ENCODE measurements at places on chromosomes 4 and X. TPM values are rescaled to one million over a fixed set of nuclear protein-coding genes. Genes with fewer than 3 reads are reported as not detected.

The REPS2 gene
- 12.6 TPM for total RNA-seq

GRCh38 chr4:76996445-76996844 is 46.9 kb downstream of the SEPTIN11 start:
- DNase-seq, result no peak

DNA sequence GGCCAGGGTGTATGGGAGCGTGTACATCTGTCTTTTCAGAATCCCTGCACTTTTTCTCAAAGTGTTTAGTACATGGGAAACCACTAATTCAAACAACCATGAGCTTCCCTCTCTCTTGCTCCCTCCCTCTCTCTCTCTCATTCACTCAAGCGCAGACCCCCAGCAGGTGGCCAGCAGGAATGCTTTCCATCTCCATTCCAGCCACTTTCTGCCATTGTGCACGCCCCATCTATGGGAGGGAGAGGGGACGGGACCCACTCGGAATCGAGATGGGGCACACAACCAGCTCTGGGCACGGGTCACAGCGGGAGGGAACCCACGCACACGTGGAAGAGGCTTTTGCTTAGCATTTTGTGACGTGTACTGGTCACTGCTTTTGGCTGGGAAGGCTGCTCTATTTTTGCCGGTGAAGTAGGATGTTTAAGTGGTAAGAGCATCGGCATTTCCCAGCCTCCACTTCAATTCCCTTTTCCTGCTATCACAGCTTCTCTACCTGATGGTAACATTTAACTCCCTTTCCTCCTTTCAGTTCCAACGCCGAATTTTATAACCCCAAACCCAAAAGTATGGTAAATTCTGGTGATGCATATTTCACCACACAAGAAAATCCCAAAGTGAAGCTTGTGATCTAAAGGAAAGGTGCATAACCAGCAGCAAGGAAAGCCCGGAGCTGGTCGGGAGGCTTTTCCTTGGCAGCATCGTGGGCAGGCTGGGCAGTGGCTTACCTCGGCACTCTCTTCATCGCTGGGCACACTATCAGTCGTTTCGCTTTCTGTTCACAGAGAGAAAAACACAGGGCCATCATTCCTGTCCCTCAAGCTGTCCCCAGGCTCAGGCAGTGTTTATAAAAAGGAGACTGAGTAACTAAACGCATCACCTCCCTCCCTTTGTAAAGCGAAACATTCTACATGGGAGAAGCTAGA is 84.1 kb downstream of the IRF2 start:
- DNase-seq, result no peak

The SPARCL1 gene
- total RNA-seq, result 1,726 TPM

DNA sequence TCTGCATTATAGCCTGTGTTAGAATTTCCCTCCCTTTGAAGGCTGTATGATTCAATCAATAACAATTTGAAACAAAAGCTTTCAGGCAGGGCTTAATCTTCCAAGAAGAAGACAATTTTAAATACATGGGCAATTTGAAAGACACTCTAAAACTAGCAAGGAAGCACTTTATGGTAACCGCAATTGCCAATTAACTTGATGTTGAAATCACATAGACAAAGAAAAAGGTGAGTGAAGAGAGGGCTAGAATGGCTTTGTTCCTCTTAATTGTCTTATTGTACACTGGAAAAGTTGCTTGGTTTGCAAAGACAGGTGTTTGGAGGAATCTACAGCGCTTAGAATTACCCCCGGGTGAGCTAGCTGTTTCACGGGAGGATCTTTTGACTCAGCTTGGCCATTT is 74.4 kb upstream of the PRKX start:
- no peak for DNase-seq

- no peak for DNase-seq
Measured at GRCh38 chr4:36285784-36286480, 4.5 kb downstream of the DTHD1 start.

The GLUD2 gene
- 4.0 TPM for total RNA-seq

DNA sequence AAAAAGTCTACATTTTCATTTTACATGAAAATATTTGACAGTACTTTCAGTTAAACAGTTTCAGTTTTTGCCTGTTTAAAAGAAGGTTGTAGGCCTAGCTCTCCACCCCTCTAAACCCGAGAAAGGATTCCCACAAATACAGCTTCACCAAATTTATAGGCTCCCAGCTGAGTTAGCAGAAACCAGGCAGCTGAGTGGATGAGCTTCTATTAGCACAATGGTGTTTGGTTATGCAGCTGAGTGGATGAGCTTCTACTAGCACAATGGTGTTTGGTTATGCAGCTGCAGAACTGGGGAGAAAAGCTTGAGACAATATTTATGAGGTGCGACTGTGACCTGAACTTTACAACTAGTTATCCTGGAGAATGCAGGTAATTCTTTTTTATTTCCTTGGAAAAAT is 36.6 kb upstream of the PAQR3 start:
- no peak for DNase-seq

The MAGEA10 gene
- total RNA-seq, result not detected

- DNase-seq, result no peak
Measured at GRCh38 chr4:140499391-140499790, 1.3 kb upstream of the MGAT4D start.

GRCh38 chrX:76228499-76228898 is 55.6 kb downstream of the PBDC1 start:
- DNase-seq, result no peak

The MAGEA4 gene
- not detected for total RNA-seq

GRCh38 chr4:54575919-54576318 is 81.8 kb upstream of the KIT start:
- no peak for DNase-seq

The GPR34 gene
- 54.5 TPM for total RNA-seq

The FABP2 gene
- not detected for total RNA-seq

- DNase-seq, result no peak
Measured at GRCh38 chr4:148207068-148207467, 235.1 kb downstream of the NR3C2 start.

The PFKFB1 gene
- 13.9 TPM for total RNA-seq

DNA sequence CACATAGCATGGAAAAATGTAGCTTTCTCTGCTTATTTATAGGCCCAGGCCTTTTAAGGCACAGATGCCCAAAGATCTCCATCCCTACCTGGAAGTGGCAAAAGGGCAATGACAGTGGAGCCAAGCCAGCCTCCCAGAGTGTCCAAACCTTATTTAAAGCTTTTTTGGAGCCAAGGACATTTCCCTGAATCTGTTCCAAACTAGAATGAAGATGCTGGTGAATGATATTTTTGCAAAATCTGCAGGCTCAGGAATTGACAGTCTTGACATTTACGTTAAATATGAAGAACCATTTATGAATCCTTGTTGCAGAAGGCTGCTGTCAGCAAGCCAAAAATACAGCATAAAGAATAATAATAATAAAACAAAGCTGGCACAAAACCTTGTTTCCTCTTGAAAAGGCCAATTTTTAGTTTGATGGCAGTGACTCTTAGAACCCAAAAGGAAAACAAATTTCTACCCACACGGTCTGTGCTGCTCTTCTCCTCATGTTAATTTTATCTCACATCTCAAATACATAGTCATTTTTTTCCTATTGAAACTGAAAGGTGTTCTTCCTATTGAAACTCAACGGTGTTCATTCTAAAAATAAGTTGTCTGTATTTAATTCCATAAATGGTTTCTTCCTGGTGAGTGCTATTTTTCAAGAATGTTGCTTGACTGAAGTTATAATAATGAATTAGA is 206.3 kb upstream of the TBL1X start:
- no peak for DNase-seq

- DNase-seq, result no peak
Measured at GRCh38 chr4:122967231-122967630, 44.8 kb upstream of the NUDT6 start.

GRCh38 chr4:145348291-145348690 is 133.4 kb upstream of the SMAD1 start:
- no peak for DNase-seq

- DNase-seq, result no peak
Measured at GRCh38 chr4:112073181-112073580, 72.1 kb upstream of the FAM241A start.

DNA sequence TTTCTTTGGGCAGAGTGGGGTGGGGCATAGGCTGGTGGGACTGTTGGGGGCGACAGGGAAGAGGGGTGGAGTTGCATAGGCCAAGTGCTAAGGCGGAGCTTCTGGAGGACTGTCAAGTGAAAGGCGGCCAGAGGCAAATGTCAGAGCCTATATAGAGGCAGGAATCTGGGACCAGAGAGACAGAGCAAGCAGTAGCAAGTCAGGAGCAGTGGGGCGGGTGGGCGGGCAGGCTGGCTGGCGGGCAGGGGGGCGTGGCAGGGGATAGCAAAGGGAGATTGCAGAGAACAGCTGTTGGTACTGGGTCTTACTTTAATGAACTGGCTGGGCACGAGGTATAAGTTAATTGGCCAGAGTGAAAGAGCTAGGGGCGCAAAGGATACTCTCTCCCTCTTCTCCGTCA is 89.8 kb downstream of the RTL9 start:
- no peak for DNase-seq

GRCh38 chrX:115958687-115959359 is 211.7 kb upstream of the AGTR2 start:
- no peak for DNase-seq

DNA sequence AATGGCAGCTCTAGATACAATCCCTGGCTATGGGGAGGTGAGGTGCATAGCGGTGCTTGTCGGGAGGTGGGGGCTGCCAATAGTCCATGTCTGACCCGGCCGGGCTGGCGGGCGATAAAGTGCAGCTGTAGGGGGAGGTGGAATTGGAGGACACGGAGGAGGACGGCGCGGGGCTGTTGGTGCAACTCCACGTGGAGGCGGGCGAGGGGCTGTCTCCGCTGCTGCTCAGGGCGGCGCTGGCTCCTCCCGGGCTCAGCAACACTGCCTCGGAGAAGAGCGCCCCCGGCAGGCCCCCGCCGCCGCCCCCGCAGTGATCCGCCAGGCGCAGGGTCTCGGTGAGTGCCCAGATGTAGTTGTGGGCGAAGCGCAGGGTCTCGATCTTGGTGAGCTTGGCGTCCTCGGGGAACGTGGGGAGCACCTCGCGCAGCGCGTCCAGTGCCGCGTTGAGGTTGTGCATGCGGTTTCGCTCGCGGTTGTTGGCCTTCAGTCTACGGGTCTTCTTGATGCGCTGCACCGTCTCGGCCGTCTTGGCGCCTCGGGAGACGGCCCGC is 1.3 kb downstream of the NEUROG2 start:
- DNase-seq, result no peak

The PDE5A gene
- 11.6 TPM for total RNA-seq

DNA sequence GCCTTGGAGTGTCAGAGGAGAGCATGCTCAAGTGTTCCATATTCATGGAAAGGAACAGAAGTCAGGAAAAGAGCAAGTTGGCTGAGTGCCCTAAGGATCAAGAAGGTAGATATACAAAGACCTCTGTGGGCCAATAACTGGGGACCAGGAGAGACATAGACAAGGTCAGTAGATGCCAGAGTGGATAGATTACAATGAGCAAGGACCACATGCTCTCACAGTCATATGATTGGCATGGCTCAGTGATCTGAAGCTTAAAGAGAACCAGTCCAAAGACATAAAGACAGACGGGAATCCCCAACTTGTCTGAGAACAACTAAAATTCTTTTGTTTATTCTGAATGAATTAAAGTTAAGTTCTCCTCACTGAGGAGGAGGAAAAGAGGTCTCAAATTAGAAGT is 289.7 kb downstream of the HS3ST1 start:
- DNase-seq, result no peak

DNA sequence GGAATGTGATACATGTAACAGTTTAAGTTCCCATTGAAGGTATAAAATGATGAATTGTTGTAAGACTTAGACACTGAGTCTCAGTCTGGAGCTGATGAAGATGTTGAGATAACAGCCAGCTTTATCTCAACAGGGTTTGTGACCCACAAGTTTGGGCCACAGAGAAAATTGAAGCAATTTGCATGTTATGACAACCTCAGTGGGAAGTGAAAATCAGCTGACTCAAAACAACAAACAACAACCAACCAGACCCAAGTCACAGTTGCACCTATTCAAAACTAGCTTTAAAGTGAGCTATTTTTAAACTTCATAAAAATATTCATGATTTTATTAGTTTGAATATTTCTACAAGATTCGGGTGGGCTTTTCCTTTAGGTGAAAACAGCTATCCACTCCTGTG is 8.0 kb downstream of the SFRP2 start:
- DNase-seq, result no peak

The FOXP3 gene
- not detected for total RNA-seq

The DRD5 gene
- total RNA-seq, result not detected

GRCh38 chrX:20254712-20255299 is 11.9 kb downstream of the RPS6KA3 start:
- DNase-seq, result no peak

The MAB21L2 gene
- not detected for total RNA-seq

- no peak for DNase-seq
Measured at GRCh38 chrX:18676470-18676869, 4.6 kb upstream of the RS1 start.

The PNPLA4 gene
- total RNA-seq, result 21.8 TPM

GRCh38 chr4:128159967-128160366 is 98.9 kb downstream of the LARP1B start:
- DNase-seq, result no peak

The LRIT3 gene
- 0.24 TPM for total RNA-seq

- DNase-seq, result no peak
Measured at GRCh38 chr4:17468619-17469221, 43.2 kb downstream of the QDPR start.
